H4 (cell line): ENCODE measurements at places on chromosomes 1 and 21.

- no peak for DNase-seq
Observed at GRCh38 chr1:180250883-180251509, 20.9 kb downstream of the LHX4 start.

- no peak for DNase-seq
Observed at GRCh38 chr21:45713613-45714012, 70.1 kb downstream of the PCBP3 start.

- DNase-seq, result no peak
Observed at GRCh38 chr1:181504399-181504842, 21.1 kb downstream of the CACNA1E start.

DNA sequence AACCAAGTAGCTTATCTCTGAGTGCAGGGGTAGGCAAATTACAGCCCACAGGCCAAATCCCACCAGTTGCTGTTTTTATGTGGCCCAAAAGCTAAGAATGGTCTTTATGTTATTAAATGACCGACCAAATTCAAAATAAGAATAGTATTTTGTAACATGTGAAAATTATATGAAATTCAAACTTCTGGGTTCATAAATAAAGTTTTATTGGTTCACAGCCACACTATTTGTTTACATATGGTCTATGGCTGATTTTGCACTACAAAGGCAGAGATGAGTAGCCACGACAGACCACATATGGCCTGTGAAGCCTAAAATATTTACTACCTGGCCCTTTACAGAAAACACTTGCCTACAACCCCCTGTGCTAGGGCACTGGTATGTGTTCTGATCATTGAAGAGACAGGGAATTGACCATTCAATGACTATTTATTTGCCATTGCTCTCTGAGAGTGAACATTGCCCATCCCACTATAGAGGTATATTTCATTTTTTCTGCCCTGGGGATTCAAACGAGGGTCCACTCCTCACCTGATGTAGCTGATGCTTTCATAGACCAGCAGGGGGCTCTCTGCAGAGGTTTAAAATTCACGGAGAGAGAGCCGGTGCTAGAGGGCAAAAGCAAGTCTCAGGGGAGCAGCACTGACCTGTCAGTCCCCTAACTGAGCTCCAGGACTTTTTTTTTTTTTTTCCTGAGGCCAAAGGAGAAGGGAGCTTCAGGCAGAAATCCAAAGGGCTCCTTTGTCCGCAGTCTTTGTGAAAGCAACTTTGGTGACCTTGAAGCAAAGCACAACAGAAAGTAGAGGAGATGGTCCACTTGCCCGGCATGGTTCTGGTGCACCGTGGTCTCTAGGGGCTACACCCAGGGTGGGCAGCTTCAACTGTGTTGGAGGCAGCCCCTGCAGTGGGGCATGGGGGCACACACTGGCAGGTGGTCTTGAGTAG lies 7.3 kb upstream of the GNL2 start:
- no peak for DNase-seq

GRCh38 chr1:117067533-117068370 lies 7.6 kb downstream of the TTF2 start:
- peak; percentile 25 for DNase-seq

DNA sequence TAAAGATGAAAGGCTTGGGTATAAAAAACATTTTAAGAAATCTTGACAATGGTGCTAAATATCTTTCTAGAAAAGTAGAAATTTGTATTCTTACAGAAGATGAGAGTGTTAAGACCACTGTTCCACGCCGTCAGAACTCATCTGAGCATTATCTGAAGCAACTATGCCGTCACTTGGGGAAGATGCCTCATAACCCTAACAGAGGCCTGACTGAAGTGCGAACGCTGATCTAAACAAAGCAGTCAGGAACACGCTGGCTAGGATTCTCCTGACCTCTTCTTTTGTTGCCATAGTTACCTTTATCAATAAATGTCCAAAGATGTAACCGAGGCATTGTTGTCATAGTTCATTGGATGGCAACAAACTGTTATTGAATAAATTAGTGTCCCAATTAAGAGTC lies 612.4 kb downstream of the LTN1 start:
- no peak for DNase-seq

DNA sequence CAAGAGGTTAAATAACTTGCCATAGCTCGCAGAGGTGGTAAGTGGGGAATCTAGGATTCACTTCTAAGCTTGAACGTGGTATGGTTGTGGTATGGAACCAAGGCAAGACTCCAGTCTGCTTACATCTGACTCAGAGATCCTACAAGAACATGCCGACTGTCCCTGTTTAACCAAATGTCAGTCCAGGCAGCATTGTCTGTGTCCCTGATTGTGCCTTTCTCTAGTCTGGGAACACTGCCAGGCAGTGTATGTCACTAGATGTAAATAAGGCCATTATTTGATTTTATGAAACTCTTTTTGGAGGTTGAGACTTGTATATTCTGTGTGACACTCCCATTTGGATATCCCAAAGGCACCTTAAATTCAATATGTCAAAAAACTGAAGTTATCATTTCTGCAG lies 96.0 kb downstream of the NOS1AP start:
- DNase-seq, result no peak

DNA sequence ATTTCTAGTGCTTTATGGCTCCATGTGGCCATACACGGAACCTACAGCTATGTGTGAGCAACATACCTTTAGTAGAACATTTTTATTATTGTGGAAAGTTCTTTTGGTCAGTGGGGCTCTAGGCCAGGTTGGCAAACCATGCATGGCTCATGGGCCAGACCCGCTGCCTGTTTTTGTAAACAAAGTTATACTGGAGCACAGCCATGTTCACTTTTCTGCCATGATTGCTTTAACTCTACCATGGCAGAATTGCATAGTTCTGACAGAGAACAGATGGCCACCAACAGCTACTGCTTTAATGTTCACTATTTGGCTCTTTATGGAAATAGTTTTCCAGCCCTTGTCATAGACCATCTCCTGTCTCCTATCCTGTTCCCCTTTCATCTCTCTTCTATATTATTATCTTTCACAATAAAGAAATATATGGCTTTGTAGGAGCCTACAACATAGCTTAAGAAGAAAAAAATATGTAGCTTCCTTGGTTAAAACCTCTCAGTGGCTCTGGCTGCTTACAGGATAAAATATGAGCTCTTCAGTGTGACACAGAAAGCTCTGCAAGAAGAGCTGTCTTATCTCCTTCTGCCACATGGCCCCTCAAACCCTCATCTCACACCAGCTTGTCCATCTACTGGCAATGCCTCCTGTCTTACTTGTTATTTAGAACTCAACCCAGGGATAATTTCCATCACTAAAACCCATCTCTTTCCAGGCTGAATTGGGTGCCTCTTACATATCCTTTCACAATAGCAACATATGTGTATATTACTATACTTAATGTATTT lies 54.6 kb upstream of the RWDD3 start:
- DNase-seq, result no peak

DNA sequence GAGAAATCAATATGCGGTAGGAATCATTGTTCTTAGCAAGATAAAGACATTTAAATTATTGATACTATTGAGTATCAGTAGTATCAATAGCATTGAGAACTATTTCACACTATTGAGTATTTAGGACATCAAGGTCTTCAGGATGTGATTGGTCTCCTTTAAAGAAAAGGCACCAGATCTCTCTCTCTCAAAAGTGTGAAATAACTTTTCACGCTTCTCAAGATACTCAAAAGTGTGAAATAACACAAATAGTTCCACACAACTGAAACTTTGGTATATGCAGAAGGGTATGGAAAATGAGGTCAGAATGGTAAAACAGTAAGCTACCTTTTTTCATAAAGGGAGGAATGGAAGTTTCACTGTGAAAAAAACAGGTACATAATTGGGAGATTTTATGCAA lies 6.7 kb upstream of the PYHIN1 start:
- no peak for DNase-seq

DNA sequence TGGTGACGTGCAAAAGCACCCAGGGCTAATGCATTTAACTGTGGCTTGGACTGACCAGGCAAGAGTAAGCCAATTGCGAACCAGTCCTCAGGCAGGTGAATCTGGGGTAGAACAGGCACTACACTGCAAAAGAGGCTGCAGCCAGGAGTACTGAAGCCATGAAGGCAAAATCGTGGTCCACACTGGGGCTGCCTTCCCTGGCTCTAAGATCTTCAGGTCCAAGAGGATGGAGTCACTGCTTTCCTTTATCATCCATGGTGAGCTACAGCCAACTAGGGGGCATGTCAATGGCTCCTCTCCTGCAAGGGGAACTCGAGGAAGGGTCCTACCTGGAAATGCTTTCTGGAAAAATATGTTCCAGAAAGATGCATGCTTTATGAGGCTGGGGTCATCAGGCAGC lies 100.6 kb upstream of the AJAP1 start:
- no peak for DNase-seq

- no peak for DNase-seq
Observed at GRCh38 chr1:1926886-1927660, 8.0 kb upstream of the TMEM52 start.

- peak; percentile 86 for DNase-seq
Observed at GRCh38 chr1:239386453-239387303, at the start of gene CHRM3. Gene CHRM3, plus strand, starts transcription at chr1:239386568. Its CDS starts 520,884 bp downstream, at chr1:239907452.

GRCh38 chr1:59499273-59499942 lies 202.5 kb downstream of the FGGY start:
- DNase-seq, result no peak

DNA sequence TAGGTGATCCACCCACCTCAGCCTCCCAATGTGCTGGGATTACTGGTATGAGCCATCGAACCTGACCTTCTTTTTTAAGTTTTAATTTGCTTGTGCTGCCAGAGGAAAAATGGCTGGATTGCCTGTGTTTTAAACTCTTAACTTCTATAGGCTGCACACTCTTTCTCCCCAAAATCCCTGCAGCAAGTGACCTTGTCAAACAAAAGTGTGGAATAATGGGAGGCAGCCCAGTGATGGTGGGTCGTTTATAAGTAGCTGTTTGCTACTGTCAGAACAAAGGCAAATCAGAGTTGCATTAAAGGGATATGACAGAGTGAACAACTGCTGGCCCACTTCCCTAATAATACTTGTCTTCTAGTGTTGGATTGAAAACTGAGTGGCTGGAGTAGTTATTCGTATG lies 74.2 kb downstream of the ADGRL2 start:
- DNase-seq, result no peak

- peak; percentile 11 for DNase-seq
Observed at GRCh38 chr1:96973605-96974004, 252.0 kb downstream of the PTBP2 start.

- DNase-seq, result no peak
Observed at GRCh38 chr1:54008876-54009275, 9.1 kb downstream of the LDLRAD1 start.

DNA sequence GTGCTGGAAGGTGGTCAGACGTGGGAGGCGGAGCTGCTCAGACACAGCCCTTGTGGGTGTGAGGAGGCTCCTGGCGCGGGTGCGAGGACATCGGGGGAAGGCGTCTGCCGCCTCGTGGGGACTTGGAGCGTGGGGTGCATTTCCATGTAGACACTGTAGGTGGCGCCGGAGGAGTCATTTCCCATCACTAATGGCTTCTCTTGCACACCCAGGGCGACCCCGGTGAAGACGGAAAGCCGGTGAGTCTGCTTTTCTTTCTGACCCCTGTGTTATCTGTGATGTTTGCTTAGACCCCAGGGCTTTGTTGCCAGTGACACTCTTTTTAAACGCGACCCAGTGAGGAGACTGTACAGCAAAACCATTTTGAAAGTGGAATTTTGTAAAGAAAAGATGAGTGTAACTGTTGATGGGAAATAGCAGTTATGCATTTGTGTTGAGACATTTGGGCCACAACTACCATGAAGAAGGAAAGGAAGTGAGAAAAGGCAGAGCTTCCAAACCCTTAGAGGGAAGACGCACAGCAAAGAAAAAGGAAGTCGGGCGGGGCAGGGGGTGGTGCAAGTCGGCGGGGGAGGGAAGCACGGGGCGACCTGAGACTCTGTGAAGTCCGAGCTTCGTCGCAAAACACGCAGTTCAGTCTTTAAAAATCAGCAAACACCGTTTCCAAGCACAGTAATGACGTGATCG lies 64.0 kb downstream of the SLC19A1 start:
- peak; percentile 34 for DNase-seq

DNA sequence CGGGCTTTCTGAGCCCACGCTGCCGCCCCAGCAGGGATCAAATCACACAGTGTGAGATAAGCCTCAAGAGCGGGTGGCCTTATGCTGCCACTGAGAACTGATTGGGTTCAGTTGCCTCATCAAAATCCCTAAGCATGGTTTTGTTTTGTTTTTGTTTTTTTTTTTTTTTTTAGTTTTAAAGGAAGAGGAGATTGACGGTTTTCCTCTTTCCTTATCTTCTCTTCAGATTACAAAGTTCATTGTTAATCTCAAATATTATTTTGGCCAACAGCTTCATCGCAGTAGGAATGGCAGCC lies 651 bp downstream of the COA6 start:
- DNase-seq, result no peak

DNA sequence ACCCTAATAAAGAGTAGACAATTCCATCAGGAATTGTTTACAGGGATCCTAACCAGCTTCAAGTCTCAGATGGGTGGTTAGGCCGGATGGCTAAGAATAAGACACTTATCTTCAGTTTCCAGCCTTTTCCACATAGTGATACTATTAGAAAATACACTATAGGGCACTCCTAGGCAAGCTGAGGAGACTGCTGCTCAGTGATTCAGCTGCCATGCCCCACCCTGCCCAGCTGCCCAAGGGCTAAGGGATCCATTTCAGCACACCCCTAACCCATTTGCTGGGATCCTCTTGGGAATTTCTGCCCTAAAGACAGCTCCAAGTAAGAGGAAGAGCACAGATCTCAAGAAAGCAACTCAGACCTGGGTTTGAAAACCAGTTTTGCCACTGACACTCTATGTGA lies 31.9 kb downstream of the PLPP3 start:
- DNase-seq, result no peak

GRCh38 chr1:66298464-66298863 lies 235.5 kb upstream of the SGIP1 start:
- DNase-seq, result no peak

DNA sequence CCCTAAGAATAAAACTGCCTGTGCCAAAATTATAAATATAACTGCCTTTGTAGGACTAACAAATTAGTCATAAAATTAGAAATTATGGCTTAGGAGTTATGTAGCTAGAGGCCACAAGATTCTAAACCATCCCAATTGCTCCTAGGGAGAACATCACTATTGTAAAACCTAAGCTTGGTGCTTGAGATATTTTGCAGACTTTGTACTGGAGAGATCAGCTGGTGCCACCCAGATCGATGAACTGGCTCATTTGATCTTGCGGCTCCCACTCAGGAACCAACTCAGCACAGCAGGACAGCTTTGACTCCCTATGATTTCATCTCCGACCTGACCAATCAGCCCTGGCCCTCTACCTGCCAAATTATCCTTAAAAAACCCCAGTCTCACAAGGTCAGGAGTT lies 30.6 kb downstream of the HHAT start:
- no peak for DNase-seq
